ENCODE measurements at places on chromosomes 16 and 17. TPM values are rescaled to one million over a fixed set of nuclear protein-coding genes. Genes with fewer than 3 reads are reported as not detected.

The VEZF1 gene
- total RNA-seq, result 40.2 TPM

The ALOX12 gene
- total RNA-seq, result 0.34 TPM

DNA sequence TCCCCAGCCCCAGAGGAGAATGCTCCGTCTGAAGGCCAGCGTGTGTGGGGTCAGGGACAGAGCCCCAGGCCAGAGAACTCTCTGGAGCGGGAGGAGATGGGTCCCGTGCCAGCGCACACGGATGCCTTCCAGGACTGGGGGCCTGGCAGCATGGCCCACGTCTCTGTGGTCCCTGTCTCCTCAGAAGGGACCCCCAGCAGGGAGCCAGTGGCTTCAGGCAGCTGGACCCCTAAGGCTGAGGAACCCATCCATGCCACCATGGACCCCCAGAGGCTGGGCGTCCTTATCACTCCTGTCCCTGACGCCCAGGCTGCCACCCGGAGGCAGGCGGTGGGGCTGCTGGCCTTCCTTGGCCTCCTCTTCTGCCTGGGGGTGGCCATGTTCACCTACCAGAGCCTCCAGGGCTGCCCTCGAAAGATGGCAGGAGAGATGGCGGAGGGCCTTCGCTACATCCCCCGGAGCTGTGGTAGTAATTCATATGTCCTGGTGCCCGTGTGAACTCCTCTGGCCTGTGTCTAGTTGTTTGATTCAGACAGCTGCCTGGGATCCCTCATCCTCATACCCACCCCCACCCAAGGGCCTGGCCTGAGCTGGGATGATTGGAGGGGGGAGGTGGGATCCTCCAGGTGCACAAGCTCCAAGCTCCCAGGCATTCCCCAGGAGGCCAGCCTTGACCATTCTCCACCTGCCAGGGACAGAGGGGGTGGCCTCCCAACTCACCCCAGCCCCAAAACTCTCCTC lies 10.4 kb downstream of the CX3CL1 start:
- DNase-seq, result no peak

GRCh38 chr16:50502616-50503011 lies 45.6 kb upstream of the NKD1 start:
- DNase-seq, result no peak

The ZNF469 gene
- total RNA-seq, result under 0.01 TPM

DNA sequence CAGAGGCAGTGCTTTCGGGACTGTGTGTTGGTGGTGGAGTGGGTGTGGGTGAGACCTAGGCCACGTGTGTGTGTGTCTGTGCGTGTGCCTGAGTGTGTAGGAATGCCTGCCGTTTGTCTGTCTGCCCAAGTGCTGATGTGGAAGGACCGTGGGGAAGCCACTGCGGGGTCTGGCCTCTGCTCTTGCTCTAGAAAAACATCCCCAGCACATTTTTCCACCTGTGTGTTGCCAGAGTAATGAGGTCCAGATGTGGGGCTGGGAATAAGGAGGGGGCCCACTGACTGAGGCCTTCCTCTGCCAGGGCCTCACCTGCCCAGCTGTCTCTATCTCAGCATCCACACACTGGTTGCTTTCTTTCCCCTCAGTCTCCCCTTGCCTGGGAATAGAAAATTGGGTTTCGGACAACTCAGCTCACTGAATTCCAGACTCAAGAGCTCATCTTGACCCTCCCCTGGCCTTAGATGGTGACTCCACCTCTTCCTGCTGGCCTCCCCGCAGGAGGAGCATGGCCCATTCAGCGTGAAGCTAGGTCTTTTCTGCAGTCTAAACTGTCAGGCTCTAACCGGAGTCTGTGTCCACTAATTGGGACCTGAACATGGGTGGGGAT lies 7.6 kb downstream of the SGCA start:
- peak; percentile 32 for DNase-seq

DNA sequence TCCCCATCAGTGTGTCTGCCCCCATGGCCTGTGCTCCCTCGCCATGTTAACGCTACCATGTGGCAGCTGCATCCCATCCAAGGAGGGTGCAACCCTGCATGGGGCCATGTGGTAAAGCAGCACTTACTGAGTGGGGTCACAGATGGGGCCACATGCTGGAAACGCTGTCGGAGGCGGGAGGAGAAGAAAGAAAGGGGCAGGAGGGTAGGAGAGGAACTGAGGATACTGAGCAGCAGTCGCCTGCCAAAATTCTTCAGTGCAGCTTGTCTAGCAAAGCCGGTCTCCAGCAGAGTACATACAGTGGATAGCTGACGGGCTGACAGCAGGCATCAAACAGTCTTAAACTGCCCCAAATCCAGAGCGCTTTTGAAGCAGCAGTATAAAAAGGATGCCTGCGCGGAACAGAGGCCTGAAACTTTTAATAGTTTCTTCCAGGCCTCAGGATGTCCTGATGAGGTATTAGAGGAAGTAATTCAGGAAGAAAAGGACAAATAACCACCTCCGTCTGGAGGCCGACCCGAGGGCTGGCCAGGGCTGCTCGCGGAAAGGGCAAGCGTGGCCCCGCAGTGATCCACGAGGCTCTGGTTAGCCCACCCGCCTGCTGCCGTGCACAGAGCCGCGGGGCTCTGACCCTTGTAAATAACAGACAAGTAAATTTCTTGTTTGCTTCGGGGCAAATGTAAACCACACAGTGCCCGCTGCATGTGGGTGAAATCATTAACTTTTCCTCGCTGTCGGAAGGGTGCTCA lies 149.0 kb downstream of the CCDC182 start:
- no peak for DNase-seq

- no peak for DNase-seq
Measured at GRCh38 chr17:67678414-67678813, 39.3 kb upstream of the NOL11 start.
